ENCODE measurements at places on chromosomes 3 and 15.

GRCh38 chr3:171267104-171267503, 193.1 kb downstream of the TNIK start:
- no peak for DNase-seq

DNA sequence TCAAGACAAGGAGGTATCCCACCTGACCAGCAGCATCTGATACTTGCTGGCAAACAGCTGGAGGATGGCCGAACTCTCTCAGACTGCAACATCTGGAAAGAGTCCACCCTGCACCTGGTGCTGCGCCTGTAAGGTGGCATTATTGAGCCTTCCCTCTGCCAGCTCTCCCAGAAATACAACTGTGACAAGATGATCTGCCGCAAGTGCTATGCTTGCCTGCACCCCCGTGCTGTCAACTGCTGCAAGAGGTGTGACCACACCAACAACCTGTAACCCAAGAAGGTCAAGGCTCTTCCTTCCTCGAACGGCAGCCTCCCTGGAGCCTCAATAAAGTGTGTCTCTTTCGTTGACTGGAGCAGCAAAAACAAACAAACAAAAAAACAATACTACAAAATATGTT, 2.2 kb upstream of the SLC4A7 start:
- DNase-seq = no peak

GRCh38 chr3:57852896-57853295, 96.8 kb downstream of the SLMAP start:
- no peak for DNase-seq

GRCh38 chr15:97874139-97874538, 86.4 kb upstream of the ARRDC4 start:
- no peak for DNase-seq

DNA sequence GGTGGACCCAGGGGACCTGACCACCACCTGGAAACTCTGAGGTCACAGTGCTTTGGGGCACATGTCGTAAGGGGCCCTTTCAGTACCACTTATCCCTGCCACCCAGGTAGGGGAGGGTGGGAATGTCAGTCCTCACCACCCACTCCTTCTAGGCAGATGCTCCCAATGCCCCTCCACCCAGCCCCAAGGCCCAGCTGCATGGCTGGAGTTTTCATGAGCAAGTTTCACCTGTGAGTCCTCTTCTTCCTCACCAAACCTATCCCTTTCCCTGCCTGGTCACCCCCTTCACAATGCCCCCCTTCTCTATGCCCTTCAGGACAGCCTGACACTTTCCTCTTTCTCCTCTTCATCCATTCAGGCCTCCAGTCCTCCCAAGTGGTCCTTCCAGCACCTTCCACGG, 9.8 kb downstream of the FAM174B start:
- no peak for DNase-seq

- no peak for DNase-seq
Measured at GRCh38 chr3:150114873-150115540, 144.3 kb upstream of the PFN2 start.

- DNase-seq = no peak
Measured at GRCh38 chr3:53150247-53151085, 10.5 kb upstream of the PRKCD start.

GRCh38 chr15:34301058-34301457, 36.5 kb downstream of the SLC12A6 start:
- DNase-seq = no peak

GRCh38 chr3:14925729-14926591, 21.4 kb upstream of the NR2C2 start:
- DNase-seq = peak; percentile 35

- DNase-seq = peak; percentile 9
Measured at GRCh38 chr3:158105119-158105709, 1.0 kb downstream of the SHOX2 start.

- DNase-seq = no peak
Measured at GRCh38 chr3:43215663-43216275, 70.6 kb upstream of the SNRK start.

GRCh38 chr15:71325481-71325880, 210.2 kb downstream of the THSD4 start:
- DNase-seq = no peak

DNA sequence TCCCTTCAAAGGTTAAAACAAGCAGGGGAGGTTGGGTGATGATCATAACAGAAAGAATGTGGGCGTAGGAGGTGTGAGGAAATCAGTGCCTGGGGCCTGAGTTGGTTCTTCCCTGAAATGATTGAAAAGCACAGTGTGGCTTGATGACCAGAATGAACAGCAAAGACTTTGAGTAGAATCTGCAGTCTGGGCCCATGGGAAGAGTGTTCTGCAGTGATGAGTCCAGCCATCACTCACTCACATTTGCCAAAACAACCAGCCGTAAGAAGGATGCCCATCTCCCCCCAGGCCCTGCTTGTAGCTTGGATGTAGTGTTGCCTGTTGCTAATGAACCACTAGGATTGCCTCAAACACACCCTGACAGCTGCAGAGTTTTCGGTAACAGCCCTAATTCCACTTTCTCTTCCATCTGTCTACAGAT, 67.9 kb downstream of the VGLL3 start:
- DNase-seq = no peak

- DNase-seq = peak; percentile 30
Measured at GRCh38 chr3:160038862-160039562, 50.4 kb downstream of the IL12A start.

- DNase-seq = no peak
Measured at GRCh38 chr3:183779896-183780465, 45.4 kb downstream of the MAP6D1 start.

- DNase-seq = peak; percentile 70
Measured at GRCh38 chr15:60582370-60583036, 103.6 kb upstream of the ICE2 start.

GRCh38 chr3:159616234-159616825, 372.3 kb upstream of the IL12A start:
- no peak for DNase-seq

DNA sequence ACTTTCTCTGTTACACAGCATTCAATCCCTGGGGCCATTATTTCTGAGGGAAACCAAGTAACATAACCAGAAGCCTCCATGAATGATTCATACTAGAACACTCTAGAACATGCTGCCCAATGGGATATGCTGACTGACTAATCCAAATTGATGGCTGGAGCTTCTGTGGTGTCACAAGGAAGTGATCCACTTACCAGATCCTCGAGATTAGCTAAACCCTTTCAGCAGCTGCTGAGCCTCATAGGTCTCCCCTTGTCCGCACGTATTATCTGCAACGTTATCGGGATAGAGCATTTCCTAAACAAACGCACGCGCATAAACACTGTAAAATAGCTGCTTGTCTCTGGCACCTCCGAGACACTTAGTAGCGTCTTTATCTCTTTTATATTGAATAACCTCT, 61.2 kb upstream of the PROK2 start:
- no peak for DNase-seq

- DNase-seq = no peak
Measured at GRCh38 chr15:37204692-37205091, 104.3 kb upstream of the MEIS2 start.

DNA sequence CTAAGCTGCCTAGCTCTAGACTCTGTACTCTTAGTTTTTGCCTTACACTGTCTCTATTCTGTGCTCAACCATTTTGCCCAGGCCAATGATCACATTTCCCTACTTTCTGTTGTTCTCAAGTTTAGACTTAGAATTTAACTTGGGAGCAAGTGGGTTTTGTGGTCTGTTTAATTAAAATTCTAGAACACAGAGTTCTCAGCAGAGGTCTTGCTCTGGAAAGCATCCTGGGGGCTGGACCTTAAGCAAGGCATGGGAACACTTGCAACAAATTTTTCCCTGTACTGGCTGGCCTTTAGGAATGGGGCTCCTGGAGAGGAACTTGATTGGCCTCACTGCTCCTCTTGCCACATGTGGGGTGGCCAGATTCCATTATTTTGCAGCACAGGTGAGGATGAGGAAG, 236.3 kb upstream of the LRTM1 start:
- no peak for DNase-seq

- DNase-seq = no peak
Measured at GRCh38 chr3:30500666-30501399, 105.6 kb upstream of the TGFBR2 start.

DNA sequence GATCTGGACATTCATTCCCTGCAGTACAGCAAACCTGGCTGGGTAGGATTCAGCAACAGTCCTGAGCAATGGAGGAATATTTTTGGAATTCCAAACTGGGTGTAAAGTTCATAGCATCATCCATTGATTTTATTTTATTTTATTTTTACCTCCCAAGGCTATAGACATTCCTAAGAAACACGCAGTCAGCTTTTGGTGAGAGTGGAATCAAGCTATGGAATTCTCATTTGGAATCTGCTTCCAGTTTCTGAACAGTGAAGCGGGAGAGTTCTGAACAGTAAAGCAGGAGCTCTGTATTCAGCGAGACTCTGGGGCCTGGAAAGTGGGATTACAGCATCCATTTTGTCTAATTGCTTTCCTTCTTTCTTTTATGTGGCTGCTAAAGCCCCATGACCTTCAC, 1.4 kb upstream of the PDZRN3 start:
- DNase-seq = no peak

- no peak for DNase-seq
Measured at GRCh38 chr3:186888569-186888968, 41.8 kb upstream of the ST6GAL1 start.

GRCh38 chr3:114375608-114376421, 82.0 kb downstream of the TIGIT start:
- no peak for DNase-seq

DNA sequence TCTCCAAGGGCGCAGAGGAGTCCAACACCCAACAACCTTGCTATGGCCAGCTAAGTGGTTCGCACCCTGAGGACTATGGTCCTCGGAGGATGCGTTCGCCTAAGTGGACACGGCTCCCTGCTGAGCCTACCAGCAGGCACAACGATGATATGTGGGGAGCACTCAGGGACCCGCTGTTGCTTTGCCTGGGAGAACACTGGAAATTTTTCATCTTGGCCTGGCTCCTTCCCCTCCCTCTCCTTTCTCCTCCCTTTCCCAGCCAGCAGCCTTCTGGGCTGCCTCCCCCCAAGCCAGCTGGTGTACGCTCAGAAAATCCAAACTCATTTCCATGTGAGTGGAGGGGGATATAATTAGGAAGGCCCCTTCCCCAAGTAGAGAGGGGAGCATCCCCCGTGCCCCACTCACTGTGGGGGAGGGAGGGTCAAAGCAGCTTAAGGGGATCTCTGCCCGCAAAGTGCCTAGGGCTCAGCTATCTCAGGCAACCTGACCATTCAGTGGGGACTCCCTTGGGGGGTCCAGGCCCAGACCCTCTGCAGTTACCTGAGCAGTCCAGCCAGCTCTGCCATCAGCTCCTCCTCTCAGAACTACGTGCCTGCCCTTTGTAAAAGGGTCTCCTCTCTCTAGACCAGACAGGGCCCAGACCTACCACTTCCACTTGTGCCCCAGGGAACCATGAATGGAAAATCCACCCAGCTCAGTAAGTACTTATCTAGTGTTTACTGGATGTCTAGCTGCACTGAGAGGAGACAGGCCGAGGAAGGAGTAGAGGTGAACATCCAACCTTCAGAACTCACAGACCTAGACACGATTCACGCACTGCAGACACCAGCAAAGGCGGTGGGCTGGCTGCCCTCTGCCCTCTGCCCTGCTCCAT, 742 bp upstream of the SEMA7A start:
- no peak for DNase-seq

GRCh38 chr15:33201491-33202231, 7.1 kb upstream of the FMN1 start:
- DNase-seq = peak; percentile 72

- no peak for DNase-seq
Measured at GRCh38 chr15:31975830-31976229, 54.5 kb upstream of the CHRNA7 start.

GRCh38 chr15:74569731-74570070, 28.7 kb downstream of the ARID3B start:
- DNase-seq = no peak

DNA sequence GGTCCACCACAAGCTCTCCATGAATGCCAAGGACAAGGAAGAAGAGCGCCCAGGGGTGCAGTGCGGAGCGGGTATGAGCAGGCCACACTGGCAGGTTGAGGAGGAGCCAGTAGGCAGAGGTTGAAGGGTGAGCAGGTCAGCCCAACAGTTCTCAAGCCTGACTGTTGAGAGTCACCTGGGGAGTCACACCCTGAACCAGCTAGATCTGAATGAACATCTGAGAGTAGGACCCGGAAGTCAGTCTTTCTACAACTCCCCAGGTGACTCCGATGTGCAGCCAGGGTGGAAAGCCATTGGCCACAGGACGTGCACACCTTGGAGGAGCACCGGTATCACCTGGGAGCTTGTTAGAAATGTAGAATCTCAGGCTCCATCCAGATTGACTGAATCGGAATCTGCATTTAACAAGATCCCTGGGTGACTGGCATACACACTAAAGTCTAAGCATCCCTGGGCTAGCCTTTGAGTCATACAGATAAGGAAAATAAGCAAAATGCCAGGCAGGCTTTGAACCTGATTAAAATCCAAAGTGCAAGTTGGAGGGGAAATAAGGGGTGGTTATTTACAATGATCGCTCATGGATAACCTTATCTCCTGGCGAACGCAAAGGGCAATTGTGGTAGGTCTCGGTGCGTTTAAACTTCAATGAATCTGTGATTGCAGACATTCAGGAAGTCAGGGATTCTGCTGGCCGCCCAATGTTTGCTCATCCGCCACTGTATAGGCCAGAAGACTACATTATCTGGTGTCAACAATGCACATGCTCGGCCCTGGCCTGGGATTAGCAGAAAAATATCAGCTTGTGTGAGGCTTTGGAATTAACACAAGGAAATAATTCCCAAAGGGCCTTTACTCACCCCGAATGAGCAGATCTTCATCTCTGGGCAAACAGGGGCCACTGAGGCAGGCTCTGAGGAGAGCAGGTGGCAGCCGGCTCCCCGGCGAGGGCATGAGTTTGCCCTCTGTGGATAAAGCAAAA, 11.7 kb upstream of the LYZL4 start:
- no peak for DNase-seq

- DNase-seq = no peak
Measured at GRCh38 chr3:29635888-29636287, 355.0 kb downstream of the RBMS3 start.

- peak; percentile 63 for DNase-seq
Measured at GRCh38 chr15:69976366-69976994, 121.2 kb downstream of the TLE3 start.

- no peak for DNase-seq
Measured at GRCh38 chr15:99435877-99436541, 129.8 kb upstream of the MEF2A start.

DNA sequence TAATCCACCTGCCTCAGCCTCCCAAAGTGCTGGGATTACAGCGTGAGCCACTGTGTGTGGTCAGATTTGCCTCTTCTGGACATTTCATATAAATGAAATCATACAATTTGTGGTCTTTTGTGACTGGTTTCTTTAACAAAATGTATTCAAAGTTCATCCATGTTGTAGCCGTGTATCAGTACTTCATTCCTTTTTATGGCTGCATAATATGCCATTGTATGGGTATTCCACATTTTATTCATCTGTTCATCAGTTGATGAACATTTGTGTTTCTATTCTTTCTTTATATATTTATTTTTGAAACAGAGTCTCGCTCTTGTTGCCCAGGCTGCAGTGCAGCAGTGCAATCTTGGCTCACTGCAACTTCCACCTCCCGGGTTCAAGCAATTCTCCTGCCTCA, 25.8 kb downstream of the WDR76 start:
- DNase-seq = no peak

GRCh38 chr3:5298453-5298852, 110.9 kb downstream of the EDEM1 start:
- DNase-seq = no peak

All from activated T-cell treated with anti-CD3 and anti-CD28 coated beads, Interleukin-2, amount 50 U/mL, for 72 hours (primary cell).